ENCODE measurements at places on chromosomes 5 and 9.

DNA sequence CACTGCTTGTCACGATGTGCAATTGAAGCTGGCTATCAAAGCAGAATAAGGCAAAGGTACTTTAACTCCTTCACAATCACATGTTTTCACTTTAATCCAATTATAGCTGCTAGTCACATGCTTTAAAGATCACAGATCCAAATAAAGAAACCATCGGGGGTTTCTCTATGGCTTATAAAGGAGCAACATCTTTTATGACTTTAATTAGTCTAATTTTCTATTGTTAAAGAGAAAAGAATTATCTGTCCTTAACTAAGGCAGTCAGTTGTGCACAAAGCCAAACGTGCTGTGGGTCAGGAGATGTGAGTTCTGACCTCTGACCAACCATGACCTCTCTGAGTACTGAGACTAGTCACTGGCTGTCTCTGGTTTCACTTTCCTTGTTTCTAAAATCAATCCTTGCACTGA is 561.1 kb downstream of the RAB3C start:
- no peak for DNase-seq

GRCh38 chr5:28253431-28253830 is 1215.0 kb upstream of the CDH9 start:
- no peak for DNase-seq

DNA sequence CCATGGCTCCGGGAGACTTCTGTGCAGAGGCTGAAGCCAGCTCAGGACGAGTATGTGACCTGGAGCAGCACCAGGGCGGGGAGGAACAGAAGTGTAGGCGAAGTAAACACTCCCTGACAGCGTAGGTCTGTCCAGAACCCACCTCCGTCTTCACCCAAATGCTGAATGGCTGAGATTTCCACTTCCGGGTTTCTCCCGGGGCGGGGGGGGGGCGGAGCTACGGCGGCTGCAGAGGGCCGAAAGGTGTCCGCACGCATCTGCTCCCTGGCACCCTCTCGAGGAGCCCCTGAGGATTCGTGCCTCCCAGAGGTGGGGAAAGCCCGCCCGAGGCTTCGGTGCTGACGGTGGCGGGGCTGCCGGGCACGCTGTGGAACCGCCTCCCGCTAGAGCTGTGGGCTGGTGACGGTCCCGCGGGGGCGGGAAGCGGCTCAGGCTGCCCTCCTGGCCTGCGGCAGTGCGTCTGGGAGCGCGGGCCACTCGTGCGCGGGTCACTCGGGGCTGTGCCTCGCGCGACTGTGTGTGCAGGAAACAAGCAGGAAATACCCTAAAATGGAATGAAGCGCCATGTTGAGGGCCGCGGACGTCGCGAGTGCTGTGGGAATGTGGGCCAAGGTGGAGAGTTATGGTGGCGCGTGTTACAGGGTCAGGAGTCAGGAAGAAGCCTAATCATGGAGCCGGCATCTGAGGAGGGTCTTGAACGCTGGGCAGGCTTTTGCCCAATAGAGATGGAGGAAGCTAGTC is 1425.4 kb downstream of the FOXD4L5 start:
- no peak for DNase-seq

DNA sequence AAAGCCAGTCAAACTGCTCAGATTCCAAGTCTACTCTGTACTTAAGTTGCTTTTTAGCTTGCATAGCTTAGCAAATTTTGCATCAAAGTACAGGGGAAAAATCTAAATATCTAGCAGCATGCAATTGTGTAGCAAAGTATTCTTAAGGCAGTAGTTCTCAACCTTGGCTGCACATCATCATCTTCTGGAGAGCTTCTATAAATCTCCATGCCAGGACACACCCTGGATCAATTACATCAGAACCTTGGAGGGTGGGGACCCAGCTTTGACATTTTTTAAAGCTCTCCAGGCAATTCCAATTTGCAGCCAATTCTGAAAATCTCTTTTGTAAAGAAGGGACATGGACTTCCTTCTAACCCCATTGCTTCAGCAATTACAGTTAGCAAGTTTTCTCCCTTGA is 187.5 kb downstream of the SNCAIP start:
- no peak for DNase-seq

GRCh38 chr9:84970432-84970831 is 300.9 kb downstream of the NTRK2 start:
- DNase-seq, result no peak

DNA sequence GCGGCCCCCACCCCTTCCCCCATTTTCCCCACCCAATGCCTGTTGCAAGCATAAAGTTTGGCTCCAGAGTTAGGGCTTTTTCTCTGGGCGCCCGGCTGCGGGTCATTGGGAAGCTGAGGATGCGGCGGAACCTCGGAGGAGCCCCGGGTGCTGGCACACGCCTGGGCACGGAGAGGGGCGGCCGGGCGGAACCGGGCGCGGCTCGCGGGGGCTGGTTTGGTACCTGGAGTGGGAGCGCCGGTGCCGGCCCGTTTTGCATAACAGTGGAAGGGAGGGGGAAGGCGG is 1.2 kb downstream of the PPARGC1B start:
- no peak for DNase-seq
